ENCODE measurements at places on chromosomes 4 and X.

DNA sequence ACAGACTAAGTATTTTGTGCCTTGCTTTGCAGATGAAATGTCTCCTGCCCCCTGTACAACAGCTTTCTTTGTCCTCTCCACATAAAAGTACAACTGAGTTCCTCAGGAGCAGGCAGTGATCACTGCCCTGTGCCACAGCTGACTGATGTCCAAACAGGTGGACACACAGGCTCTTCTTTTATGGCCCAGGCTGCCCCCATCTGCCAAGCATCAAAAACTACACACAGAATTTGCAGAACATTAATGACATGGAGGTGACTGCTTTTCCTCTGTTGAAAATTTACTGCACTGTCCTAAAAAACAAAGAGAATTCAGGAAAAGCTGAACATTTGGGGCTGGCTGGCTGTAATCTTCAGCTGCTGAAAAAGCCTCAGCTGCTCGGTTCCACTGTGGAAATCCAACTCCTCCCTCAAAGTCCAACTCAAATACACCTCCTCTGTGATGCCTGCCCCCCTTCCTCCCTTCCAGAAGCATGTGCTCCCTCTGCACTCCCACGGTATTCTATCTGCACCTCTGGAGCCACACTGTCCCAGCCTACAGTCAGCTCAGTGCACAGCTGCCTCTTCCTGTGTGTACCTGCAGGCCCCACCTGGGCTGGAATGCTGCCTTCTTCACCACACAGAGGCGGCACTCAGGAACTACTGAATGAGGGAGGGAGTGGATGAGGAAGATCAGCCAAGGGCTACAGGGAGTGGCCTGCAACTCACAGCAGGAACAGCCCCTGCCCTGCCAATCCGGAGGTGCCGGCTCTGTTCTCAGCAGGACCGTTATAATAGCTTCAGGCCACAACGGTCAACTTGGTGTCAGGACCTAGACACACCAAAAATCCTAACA is 10.3 kb downstream of the AFAP1 start:
- no peak for DNase-seq

GRCh38 chrX:71910643-71910985 is at the start of gene NHSL2:
Gene NHSL2 (plus strand): TSS chrX:71910845.
- peak; percentile 6 for DNase-seq

DNA sequence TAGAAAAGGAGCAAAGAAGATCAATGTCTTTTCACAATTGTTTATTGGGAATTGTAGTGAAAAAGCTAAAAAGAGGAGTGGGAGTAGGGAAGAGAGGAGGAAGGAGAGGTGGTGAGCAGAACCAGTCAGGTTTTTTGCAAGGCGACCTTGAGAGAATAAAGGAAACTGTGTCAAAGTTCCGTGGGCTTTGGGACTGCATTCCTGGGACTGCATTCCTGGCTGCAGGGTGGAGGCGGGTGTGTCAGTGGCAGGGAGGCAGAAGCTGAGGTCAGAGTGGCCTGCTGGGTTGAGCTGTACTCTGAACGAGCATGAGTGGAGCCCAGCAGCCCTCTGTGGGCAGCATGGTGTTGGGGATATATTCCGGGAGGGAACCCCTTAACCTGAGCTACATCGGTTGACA is 66.8 kb upstream of the UCP1 start:
- no peak for DNase-seq

GRCh38 chr4:121688261-121688660 is 8.5 kb downstream of the ANXA5 start:
- DNase-seq: no peak

- no peak for DNase-seq
Observed at GRCh38 chrX:68659786-68660185, 12.3 kb downstream of the STARD8 start.

DNA sequence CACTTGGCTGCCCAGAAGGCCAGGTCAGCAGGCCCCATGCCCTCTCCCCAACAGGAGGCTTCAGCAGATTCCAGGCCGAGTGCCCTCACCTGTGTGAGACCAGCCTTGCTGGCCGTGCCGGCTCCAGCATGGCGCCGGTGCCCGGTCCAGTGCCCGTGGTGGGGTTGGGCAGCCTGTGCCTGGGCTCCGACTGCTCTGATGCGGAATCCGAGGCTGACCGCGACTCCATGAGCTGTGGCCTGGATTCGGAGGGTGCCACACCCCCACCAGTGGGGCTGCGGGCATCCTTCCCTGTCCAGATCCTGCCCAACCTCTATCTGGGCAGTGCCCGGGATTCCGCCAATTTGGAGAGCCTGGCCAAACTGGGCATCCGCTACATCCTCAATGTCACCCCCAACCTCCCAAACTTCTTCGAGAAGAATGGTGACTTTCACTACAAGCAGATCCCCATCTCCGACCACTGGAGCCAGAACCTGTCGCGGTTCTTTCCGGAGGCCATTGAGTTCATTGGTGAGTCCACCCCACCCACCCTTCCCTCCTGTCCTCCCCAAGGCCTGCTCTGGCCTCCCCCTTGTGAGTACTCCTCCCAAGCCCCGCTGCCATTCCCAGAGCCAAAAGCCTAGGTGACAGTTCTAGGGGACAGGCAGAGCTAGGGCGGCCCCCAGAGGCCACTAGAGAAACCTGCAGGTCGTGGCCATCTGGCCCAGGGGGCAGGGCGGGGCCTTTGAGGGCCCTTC is 2.3 kb downstream of the DUSP9 start:
- DNase-seq: no peak

DNA sequence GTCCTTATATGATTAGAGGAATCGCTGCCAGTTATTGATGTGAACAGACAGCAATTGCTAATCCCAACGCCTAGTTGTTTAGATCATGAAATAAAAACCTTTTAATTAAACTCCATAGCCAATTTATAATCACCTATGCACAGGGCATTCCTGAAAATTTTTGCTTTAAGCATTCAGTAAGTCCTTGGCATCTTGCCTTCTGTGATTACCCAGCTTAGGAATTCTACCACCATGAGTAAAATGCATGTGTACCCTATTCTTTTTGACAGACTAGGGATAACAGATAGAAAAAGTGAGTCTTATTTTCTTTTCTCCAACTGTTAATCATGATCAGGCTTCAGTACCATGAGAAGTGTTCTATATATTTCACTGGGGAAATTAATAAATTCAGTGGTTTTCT is 995.3 kb upstream of the GRIA3 start:
- DNase-seq: no peak

GRCh38 chrX:51892921-51893745 is at the start of gene MAGED1:
Gene MAGED1 (plus strand): TSS chrX:51893623. CDS start chrX:51894305, 682 bp downstream.
- peak; percentile 95 for DNase-seq

- peak; percentile 1 for DNase-seq
Observed at GRCh38 chrX:96183843-96184242, 500.8 kb upstream of the DIAPH2 start.

DNA sequence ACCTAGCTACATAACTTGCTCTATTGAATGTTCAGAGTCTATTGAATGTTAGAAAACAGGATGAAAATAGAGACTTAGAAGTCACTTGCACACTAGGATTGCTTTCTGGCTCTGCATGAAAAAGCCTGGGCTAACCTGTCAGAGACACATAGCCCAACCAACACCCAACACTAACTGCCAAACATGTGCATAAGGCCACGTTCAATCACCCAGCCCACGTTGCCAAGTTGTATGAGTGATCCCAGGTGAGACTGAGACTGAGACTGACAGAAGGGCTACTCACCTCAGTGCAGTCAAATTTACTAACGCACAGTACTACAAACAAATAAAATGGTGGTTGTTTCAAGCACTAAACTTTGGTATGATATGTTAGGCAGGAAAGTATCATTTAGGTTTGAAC is 61.0 kb downstream of the LDB2 start:
- DNase-seq: no peak

- no peak for DNase-seq
Observed at GRCh38 chr4:189850239-189850856, 90.3 kb upstream of the FRG1 start.

DNA sequence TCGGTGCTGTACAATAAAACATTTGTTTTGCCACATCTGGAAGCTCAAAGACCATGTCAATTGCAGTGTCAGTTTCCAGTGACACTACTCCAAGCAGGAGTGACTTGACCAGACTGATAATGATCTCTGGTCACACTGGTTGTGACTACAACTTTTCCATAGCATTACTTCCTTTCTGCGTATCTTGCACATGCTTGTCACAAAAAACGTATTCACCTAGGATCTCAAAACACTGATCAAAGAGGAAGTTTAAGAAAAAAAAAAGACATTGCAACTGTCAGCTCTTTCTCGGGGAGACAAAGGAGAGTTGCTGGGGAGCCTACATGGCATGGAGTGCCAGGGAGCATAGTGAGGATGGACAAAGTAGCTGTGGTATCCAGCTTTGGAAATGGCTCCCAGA is 60.6 kb downstream of the OPHN1 start:
- no peak for DNase-seq

DNA sequence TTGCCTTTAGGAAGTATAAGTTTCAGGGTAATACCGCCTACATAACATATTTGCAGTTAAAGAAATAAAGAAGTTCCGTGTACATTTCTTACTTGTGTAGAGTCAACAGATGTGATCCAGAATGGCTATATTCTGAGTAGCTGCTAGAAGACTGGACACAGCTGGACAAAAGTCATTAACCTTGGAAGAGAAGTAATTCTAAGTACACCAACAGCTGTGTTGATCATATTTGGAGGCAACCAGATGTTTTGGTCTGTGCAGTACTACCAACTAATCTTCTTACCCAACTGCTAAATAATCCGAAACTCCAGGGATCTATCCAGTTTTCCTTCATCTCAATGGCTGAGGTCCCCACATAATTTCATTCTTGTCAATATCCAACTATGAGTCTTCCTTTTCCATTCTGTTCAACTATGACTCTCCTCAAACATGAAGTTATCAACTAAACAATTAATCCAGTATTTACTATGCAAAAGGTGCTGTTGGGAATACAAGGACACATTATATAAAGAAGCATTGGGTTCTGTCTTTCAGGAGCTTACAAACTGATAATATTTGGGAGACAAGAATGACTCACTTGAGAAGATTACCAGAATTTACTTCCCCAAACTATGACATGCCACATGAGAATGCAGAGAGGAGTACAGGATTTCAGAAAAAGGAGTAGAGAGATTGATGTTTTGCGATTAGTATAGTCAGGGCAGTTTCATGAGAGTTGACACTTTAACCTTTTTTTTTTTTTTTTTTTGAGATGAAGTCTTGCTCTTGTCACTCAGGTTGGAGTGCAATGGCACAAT is 78.2 kb downstream of the COL4A6 start:
- DNase-seq: peak; percentile 32

DNA sequence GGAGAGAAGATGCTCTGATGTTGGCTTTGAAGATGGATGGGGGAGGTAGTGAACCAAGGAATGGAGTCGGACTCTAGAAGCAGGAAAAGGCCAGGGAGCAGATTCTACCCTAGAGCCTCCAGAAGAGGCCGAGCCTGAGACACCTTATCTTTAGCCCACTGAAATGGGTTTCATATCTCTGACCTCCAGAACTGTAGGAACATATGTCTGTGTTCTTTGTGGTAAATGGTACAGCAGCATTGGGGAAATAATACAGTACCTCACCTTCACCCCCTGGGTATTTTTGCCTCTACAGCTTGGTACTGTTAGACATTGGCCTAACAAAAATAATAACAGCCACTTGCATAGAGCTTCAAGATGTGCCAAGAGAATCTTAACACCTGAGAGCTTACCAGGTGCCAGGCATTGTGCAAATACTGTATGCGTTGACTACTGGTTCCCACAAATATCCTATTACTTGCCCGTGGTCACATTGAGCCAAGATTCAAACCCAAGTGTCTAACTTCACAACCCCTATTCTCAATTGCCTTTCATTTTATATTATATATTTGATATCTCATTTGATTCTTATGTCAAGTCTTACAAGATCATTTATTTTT is 57.0 kb upstream of the PGM2 start:
- DNase-seq: no peak

GRCh38 chrX:27309406-27309805 is 153.7 kb downstream of the PPP4R3C start:
- DNase-seq: no peak

- DNase-seq: peak; percentile 36
Observed at GRCh38 chr4:123603165-123603564, 206.6 kb downstream of the SPRY1 start.

- no peak for DNase-seq
Observed at GRCh38 chrX:72054779-72055489, 76.8 kb downstream of the RTL5 start.

DNA sequence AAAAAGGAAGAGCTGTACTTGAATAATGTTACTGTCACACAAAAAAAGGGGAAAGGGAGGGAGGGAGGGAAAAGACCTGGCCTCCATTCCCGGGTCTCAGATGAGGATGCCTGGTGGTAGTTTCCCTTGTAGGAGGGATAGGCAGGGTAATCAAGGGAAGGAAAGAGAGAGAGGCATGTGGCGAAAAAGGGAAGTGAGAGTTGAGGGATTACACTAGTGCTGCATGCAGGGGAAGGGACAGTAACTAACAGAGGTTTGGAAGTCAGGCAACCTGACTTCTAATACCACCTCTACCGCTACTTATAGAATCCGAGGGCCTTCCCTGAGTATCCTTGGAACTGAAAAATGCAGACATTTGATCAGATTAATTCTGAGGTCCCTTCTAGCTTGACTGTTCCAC is 821.7 kb upstream of the FTHL17 start:
- DNase-seq: no peak
